Stimulated activated CD4-positive, alpha-beta T cell treated with anti-CD3 and anti-CD28 coated beads, Interleukin-15, amount 100 ng/mL, for 1 hour (primary cell): ENCODE measurements at places on chromosomes 1 and 21.

GRCh38 chr1:162930532-162930931, 69.6 kb upstream of the CCDC190 start:
- DNase-seq = no peak

GRCh38 chr1:62589321-62589720, 8.0 kb upstream of the ANGPTL3 start:
- DNase-seq = no peak

DNA sequence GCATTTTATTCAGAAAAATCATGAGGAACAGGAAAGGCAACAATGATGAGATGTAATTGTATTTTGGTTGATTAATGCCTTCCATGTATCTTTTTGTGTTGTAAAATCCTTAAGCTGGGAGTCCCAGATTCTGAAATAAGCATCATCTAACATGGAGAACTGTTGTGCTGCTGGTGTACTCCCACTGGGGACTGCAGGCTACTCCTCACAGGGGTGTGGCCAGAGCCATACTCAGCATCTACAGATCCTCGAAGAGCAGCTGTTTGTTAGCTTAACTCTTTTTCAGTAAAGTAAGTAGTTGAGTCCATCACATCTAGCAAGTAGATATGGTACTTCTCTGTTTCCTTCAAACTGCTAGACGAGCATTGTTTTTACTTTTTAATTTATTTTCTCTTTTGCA, 358.0 kb downstream of the BRINP3 start:
- DNase-seq = no peak

- no peak for DNase-seq
Observed at GRCh38 chr1:79259390-79260336, 253.1 kb upstream of the ADGRL4 start.

DNA sequence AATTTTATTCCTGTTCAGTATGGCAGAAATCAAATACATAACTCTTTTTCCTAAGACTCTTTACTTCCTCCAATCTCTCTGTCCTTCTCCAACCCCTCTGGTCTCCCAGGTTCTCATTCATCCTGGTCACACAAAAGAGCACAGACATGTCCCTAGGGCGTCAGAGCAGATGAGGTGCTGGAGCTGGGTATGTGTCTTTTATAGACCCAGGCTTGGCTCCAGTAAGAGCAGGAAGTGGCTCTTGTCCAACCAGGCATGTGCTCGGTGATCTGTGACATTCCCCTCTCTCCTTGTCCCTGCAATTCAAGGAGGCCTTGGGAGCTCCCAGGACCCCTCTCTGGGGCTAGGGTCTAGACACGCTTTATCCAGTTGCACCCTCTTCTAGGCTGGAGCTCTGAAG, 18.0 kb upstream of the LCE2D start:
- DNase-seq = no peak

- DNase-seq = no peak
Observed at GRCh38 chr1:210232511-210233215, at the start of gene SERTAD4. TSS of gene SERTAD4 (plus strand) at chr1:210232796. CDS start at chr1:210237961, 5,165 bp downstream.

DNA sequence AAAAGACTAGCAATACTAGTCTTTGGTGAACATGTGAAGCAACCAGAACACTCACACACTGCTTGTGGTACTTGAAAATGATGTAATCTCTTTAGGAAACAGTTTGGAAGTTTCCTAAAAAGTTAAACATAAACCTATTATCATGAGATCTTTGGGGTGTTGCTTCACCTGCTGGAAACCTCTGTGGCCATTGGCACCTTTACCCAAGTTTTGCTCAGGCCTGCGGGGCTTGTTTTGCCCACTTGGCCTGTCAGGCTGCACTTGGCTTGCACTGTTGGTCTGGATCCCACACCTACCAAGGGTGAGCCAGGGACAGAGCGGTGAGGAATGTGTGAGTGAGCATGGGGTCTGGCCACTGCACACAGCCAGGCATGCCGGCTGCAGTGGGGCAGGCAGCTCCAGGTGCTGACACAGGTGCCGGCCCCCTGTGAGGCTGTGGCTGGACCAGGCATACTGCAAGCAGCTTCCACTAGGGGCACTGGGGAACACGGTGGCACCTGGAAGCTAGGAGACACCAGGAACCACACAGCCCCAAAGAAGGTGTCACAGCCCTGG, 14.4 kb upstream of the FNBP1L start:
- DNase-seq = no peak

GRCh38 chr1:26234644-26235370, 807 bp downstream of the CEP85 start:
- no peak for DNase-seq

DNA sequence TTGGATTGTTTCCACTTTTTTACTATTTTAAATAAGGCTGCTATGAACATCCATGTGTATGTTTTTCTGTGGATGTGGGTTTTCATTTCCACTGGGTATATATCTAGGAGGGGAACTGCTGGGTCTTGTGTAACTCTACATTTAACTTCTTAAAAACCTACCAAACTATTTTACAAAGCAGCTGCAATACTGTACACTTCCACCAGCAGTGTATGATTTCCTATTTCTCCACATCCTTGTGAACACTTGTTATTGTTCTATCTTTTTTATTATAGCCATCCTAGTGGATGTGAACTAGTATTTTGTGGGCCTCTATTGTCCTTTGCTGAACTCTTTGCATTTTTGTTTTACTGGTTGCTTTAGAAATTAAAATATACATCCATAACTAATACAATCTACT, 33.4 kb downstream of the DIPK1A start:
- no peak for DNase-seq

GRCh38 chr21:43911015-43911934, 46.3 kb downstream of the AGPAT3 start:
- DNase-seq = no peak

DNA sequence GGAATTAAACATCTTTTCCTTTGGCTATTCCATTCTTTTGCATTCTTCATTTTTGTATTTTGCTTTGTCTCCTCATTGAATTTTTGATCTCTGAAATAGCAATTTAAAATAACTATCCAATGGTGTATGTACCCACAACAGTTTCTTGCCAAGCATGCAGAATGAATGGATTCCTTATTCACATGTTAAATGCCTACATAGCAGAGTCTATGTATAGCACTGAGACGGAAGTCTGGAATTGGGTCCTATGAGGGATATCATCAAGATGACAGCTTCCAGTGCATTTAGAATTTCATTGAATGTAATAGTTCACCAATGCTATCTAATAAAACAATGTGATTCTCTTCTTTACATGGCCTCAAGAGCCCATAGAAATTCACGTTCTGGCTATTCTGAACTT, 97.5 kb downstream of the MRPS6 start:
- no peak for DNase-seq

DNA sequence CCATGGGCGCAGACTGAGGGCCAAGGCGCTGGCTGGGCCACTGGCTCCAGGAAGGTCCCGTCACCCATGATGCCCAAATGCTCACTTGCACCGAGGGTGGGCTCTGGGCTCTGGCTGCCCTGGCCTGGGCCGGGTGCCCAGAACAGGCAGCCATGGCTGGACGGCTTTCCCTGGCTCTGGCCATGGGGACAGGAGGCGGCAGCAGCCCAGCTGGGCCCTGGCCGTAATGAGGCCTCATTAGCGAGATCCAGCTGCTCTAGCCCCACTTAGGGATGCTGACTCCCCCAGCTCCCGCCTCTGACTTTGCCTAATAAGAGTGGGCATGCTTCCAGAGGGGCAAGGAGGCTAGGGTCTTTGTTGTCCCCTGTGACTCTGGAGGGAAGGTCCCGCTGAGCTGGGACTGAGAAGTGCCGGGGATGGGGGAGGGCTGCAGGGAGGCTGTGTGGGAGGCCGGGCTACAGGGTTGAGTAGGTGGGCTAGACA, 11.8 kb downstream of the SLC6A9 start:
- DNase-seq = no peak

- no peak for DNase-seq
Observed at GRCh38 chr21:33189824-33190223, 39.9 kb upstream of the IFNAR2 start.

GRCh38 chr1:93758842-93759515, 77.3 kb upstream of the BCAR3 start:
- no peak for DNase-seq

GRCh38 chr1:232143315-232143886, 486.5 kb downstream of the SIPA1L2 start:
- DNase-seq = no peak

DNA sequence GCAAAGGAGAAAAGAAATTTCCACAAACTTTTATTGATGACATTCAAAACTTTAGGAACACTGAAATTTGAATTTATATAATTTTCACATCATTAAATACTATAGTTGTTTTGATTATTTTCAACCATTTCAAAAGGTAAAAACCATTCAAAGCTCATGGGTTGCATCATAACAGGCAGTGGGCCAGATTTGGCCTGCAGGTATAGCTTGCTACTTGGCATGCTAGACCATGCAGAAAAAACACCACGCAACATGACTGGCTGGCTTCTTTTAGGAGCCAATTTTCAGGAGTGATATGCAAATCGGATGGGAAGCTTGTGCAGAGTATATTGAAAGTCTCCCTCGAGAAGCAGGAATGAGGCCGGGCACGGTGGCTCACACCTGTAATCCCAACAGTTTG, 144.8 kb downstream of the GLUL start:
- no peak for DNase-seq

DNA sequence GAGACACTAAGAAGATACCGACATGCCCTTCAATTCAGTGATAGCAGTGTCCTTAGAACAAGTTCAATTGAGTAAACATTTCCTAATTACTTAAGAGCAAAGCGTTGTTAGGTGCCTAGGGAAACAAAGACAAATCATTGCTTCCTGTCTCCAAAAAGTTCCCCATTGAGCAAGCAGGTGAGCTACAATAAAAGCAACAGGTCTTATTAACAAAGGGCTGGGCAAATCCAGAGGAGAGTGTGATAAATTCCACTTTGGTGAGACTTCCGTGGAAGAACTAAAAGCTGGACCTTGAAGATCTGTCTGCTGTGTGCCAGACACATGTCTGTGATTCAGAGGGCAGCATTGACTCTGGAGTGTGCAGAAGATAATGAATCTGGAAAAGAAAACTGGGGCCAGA, 1.9 kb upstream of the TUT4 start:
- no peak for DNase-seq

DNA sequence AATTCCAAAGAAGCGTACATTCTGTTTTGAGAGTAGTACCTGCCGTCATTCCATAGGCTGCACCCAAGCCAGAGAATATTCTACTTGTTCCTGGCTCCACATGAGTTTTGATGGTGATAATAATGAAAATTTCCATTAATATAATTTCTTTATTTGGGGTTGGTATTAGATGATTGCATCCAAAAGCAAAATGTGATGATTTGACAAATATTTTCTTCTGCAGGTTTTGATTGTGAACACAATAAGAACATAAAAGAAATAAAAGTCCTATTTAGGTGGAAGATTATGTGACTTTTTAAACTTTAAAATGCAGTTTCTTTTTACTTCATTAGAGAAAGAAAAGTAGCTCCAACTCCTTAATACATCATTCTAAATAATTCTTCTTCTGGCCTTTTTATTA, 284.8 kb upstream of the FMN2 start:
- no peak for DNase-seq

GRCh38 chr1:9721606-9722377, 70.3 kb downstream of the PIK3CD start:
- peak; percentile 52 for DNase-seq

DNA sequence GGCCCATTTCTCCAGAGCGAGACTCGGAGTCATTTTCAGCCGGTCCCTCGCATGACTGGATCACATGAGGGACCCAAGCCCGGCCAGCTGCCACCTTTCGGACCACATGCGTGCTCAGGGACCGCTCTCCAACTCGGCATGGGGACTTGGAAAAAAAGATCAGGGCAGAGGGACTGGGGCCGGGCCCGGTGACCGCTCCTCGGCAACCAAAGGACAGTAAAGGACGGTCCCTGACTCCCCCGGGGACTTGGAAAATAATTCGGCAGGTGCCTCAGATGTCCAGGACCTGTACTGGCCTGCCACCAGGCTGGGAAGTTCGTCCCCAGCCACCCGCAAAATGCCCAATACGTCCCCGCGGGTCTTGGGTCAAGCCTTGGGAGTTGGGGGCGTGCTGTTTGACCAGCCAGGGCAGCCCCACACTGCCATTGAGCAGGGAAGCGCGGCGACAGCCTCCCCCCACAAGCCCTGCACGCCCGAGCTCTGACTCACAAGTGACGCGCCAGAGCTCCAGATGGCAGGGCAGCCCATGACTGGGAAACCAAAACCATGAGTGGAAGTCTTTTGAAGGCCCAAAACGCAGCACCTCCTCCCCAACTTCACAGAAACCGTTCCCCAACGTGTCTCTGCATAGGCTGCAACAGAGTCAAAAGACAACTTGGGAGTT, 134.5 kb downstream of the LIPI start:
- DNase-seq = no peak

GRCh38 chr1:21734526-21734925, 48.4 kb downstream of the USP48 start:
- no peak for DNase-seq

GRCh38 chr1:85936057-85936456, 220.5 kb downstream of the COL24A1 start:
- DNase-seq = no peak

GRCh38 chr1:238001818-238002217, 111.1 kb upstream of the ZP4 start:
- no peak for DNase-seq

DNA sequence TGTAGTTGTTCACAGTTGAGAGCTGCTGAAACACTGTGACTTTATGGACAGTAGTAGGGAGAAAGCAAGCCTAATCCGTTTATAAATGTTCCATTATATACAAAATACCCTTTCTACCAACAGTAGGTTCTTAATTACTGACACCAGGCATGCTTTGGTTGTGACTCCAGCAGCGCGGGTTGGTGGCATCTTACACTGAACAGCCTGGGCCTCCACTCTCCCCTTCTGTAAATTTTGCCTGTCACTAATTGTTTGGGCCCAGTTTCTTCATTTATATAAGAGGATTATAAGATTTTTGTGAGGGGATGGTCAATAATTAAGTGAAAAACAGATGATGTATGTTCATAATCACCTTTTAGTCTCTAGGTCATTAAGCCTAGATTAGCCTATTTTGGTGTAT, 58.2 kb downstream of the ITSN1 start:
- DNase-seq = no peak

DNA sequence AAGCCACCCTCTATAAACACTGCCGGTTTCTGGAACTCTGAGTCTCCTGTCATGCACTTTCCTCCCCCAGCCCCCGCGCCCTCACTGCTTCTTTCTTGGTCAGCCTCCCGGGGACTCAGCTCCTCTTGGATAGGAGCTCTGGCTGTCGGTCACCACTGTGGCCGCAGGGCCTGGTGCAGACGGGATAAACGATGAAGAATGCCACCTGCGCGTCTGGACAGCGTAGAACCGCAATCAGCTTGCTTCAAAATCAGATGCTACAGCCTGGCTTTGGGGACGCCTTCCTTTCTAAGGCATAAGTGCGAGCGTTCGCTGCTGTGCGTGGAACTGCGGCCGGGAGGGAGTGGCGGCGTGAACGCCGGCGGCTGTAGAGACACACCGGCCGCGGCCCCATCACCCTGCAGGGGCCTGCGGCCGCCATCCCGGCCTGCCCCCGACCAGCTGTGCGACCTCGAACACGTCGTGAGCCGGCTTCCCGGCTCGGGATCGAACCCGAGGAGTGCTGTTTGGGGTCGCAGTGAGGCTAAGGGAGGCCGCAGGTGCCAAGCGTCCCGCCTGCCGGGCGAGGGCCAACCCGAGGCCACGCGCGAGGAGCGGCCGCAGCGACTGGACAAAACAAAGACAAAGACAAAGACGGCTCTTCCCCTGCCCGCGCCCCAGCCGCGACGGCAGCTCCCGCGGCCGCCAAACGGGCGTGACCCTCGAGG, 688 bp downstream of the PTTG1IP start:
- DNase-seq = no peak

GRCh38 chr1:231861541-231862481, 235.2 kb downstream of the DISC1 start:
- DNase-seq = no peak

GRCh38 chr1:12469990-12470389, 148.0 kb downstream of the DHRS3 start:
- no peak for DNase-seq

GRCh38 chr1:71861022-71861421, 421.3 kb downstream of the NEGR1 start:
- DNase-seq = no peak
